ENCODE measurements at places on chromosomes 6 and 20.

- DNase-seq, result no peak
Measured at GRCh38 chr6:167745670-167746389, 80.9 kb upstream of the AFDN start.

GRCh38 chr6:140345935-140346334, 971.5 kb upstream of the CITED2 start:
- no peak for DNase-seq

DNA sequence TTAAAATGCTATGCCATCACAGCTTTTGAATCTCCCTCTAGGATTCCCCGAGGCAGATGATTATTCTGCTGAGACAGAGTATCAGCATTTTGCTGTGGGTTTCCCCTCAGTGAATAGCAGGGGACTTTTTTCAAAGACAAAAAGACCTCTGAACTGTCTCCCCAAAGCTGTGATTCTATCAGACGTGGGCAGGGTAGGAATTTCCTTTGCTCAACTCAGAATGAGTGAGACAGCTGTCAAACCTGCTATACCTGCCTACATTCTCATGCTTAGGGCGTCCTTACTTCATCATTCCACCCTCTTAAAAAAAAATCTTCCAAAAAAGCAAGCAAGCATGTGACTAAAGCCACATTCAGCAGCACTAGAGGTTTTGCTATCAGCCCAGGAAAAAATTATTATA, 147.6 kb upstream of the FAM83B start:
- no peak for DNase-seq

- DNase-seq, result no peak
Measured at GRCh38 chr20:50149481-50150254, 3.9 kb downstream of the PEDS1 start.

DNA sequence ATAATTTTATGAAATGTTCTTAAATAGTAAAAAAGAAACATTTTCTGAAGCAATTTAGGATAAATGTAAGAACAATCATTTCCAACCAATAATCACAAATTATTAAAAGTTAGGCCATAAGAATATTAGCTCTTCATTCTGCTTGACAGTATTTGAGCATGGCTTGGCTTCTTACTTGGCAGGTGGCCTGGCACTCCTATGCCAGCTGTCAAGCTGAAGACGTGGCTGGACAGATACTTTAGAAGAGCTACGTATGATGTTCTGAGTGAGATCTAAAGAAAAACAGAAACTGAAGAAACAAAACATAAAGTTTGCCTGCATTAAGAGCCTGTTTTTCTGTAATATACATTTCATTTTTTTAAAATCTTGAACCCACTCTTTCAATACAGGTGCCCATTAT, 438.9 kb downstream of the GRIK2 start:
- no peak for DNase-seq

GRCh38 chr6:3825331-3825831, 23.8 kb upstream of the FAM50B start:
- peak; percentile 56 for DNase-seq

GRCh38 chr20:53146201-53146891, 174.2 kb downstream of the TSHZ2 start:
- no peak for DNase-seq

DNA sequence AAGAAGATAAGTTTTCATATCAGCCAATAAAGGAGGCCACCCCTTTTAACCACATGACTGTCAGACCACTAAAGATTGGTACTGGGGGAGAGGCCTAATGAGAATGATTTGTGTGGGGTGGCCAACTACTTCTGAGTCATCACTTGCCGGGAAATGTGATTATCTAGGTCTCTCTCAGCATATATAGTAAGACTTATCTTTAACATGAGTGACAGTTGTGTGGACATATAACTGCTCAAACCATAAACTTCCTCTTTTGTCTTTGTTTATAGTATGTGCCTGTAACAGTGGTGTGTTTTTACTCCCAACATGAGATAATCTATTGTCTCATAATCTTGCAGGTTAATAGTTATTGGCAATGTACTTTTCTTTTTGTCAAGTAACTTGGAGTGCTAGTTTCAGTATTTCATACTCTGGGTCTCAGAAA, 312.4 kb downstream of the CDKAL1 start:
- no peak for DNase-seq

- DNase-seq, result no peak
Measured at GRCh38 chr6:31267651-31268368, 4.1 kb downstream of the HLA-C start.

- DNase-seq, result no peak
Measured at GRCh38 chr6:124400261-124400999, 561.8 kb upstream of the RNF217 start.

DNA sequence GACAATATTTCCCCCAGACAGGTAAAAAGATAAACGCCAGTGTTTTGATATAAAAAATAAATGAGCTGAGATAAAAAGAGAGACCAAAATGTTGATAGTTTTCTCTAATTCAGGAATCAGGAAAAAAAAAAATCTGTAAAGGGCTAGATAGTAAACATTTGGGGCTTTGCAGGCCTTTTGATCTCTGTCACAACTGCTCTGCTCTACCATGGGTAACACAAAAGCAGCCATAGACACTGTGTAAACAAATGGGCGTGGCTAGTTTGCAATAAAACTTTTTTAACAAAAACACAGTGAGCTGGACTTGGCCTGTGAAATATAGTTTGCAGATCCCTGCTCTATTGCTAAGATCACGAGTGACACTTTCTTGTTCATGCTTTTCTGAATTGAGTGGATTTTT, 219.1 kb upstream of the STXBP5 start:
- DNase-seq, result peak; percentile 21

DNA sequence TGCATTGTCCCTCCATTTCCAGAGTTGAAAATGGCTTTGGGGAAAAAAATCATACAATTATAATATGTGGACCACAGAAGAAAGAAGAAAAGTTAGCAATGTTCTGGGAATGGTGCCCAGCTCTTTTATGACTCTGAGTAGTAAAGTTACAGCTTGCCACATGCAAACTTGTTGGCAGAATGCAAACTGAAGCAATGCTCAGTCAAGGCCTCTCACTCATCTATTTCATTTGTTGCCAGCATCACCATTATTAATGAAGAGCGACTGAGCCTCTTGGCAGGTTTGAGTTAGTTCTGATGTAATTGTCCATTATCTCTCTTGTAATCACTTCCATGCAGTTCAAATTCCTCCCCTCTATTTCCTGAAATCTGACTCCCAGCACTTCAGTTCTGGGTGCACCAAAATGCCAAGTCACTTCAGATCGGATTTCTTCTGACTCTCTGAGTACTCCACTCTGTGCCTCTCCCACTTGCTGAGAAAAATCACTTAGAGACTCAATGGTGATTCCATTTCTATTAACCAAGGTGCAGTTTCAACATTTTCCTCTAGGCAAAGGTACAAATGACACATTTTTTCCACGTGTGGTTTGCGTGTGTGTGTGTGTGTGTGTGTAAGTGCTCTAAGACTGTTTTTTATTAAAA, 154.4 kb upstream of the STMND1 start:
- peak; percentile 18 for DNase-seq

GRCh38 chr6:163263196-163263595, 151.3 kb upstream of the QKI start:
- DNase-seq, result peak; percentile 82

DNA sequence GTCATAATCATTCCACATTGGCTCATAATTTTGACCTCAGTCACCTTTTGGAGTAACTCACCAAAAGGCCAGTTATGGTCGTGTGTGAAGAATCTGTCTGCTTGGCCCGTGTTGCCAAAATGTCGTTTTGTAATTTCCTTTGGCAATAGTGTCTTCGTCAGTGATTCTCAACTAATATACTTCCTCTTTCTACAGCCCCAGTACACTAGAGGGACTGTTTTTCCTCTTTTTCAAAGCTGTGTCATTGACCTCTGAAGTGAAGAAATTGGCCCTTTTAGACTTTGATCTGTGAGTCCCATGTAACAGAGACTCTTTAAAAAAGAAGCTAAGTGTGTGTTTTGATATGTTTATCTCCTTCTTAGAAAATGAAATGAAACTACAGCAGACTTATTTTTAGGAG, 5.2 kb downstream of the FOXO3 start:
- no peak for DNase-seq

DNA sequence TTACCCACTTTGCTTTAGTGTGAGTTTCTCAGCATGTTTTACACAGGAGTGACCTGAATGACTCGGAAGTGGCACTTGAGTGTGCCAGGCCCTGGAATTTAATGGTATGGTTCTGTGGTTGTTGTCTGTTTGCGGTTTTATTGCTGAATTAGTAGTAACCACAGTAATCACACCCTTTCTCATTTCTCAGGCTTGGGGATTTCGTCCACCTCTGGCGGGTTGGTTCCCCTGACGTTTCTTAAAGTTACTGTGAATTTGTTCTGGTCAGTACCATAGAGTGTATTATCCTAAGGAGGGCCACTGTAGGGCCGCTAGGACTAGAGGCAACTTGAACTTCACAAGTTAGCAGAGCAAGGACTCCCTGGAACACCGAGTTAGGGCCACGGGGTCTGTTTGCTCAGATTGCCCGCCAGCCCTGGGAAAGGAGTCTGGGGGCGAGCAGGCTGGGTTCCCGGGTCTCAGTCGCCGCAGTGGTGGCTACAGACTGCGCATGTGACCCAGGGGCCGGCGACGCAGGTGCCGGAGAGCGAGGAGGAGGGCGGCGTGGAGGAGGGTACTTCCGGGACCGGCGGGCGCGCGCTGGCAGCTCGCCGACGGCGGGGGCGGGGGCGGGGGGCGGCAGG, 546 bp upstream of the KLHL32 start:
- peak; percentile 23 for DNase-seq

- DNase-seq, result no peak
Measured at GRCh38 chr20:32572271-32572968, 12.7 kb downstream of the NOL4L start.

- peak; percentile 17 for DNase-seq
Measured at GRCh38 chr6:27091661-27092315, 155.7 kb upstream of the PRSS16 start.

DNA sequence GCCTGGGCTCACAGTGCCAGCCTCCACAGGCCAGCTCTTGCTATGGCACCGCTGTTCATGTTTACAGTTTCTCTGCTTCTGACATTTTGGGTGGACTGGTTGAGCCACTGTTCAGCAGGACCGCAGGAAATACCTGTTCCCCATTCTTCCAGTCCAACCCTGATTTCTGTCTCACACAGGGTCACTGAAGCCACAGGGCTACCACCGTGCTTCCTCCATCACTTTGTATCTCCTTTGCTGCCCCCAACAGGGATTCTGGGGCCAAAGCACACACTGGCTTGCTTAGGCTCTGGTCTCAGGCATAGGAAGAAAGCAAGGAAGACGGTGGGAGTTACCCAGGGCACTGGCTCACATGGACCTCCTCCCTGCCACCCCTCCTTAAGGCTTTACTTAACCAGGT, 164.5 kb downstream of the UNC5CL start:
- no peak for DNase-seq

- DNase-seq, result peak; percentile 3
Measured at GRCh38 chr6:29702519-29703103, 20.6 kb upstream of the HLA-F start.

- no peak for DNase-seq
Measured at GRCh38 chr20:50982363-50982762, 23.7 kb downstream of the MOCS3 start.

GRCh38 chr20:25535762-25536161, 49.6 kb downstream of the NINL start:
- DNase-seq, result no peak

DNA sequence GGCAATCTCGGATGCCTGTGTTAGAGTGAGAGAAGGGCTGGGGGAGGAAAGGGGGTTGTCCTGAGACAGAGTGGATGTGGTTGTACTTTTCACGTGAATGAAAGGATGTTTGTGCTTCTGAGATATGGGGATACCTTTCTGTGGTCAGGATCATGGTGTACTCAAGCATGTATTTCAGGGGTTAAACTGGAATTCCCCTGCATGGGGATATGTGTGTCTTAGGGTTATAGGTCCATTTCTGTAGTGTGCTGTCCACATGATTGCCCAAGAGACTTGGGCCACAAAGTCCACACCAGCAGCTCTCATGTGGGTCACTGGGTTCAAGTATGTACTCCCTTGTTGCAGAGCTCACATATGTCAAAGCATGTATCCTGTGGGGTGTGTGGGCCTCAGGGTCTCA, 10.5 kb downstream of the SYNGAP1 start:
- DNase-seq, result no peak

DNA sequence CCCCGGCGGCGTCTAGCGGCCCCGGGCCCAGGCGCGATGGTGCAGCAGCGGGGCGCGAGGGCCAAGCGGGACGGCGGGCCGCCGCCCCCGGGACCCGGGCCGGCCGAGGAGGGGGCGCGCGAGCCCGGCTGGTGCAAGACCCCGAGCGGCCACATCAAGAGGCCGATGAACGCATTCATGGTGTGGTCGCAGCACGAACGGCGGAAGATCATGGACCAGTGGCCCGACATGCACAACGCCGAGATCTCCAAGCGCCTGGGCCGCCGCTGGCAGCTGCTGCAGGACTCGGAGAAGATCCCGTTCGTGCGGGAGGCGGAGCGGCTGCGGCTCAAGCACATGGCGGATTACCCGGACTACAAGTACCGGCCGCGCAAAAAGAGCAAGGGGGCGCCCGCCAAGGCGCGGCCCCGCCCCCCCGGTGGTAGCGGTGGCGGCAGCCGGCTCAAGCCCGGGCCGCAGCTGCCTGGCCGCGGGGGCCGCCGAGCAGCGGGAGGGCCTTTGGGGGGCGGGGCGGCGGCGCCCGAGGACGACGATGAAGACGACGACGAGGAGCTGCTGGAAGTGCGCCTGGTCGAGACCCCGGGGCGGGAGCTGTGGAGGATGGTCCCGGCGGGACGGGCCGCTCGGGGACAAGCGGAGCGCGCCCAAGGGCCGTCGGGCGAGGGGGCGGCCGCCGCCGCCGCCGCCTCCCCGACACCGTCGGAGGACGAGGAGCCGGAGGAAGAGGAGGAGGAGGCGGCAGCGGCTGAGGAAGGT, 715 bp downstream of the SOX12 start:
- DNase-seq, result no peak

DNA sequence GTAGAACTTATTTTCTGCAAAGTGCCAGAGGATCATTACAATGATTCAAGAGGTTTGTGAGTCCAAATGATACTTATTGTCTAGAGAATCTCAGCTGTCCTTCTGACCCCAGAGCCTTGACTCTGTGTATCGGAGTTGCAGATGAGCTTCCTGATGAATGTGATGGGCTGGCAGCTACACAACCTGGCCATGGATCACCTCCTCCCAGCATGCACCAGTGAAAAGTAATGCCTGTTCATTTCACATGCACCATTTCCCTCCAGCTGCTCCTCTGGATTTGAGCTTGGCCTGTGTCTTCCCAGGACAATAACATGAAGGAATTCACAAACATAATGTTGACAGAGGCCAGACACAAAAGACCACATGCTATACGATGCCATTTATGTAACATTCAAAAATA, 30.0 kb downstream of the SNHG17 start:
- DNase-seq, result no peak

Data from spinal cord (tissue), 10 donors.